Activated T-cell treated with anti-CD3 and anti-CD28 coated beads, Interleukin-2, amount 50 U/mL, for 72 hours (primary cell): ENCODE measurements at places on chromosomes 2 and 18. TPM values are rescaled to one million over a fixed set of nuclear protein-coding genes. Genes with fewer than 3 reads are reported as not detected.

DNA sequence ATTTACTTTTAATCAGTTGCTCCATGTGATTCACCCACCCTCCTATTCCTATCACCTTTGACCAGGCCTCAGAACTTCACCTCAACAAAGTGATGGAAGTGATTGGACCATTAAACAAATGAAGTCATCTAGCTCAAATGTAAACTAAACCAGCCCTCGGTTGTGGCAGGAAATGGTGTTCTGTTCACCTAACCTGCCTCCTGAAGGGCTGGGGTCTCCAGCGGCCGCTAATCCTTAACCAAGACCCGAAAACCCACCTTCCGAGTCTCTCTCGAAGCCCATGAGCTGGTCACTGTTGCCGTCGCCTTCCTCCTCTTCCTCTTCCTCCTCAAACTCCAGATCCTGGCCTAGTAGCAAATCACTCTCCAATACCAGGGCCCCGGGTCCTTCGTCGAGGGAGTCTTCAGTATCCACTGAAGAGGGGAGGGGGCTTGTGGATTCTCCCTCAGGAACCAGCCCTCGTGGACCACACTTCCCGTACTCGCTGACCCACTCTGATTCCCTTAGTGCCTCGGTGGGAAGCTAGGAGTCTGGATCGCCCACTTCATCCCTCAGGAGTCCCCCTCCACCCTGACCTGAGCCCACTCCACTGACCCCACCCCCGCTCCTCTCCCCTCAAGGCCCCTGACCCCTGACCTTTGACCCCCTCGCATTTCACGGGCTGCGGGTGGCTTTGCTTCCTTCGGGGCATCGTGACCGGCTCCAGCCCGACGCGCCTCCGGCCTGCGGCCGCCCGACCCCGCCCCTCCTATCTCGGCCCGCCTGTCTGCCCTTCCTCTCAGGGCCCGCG, 503 bp downstream of the ZNF513 start:
- peak; percentile 72 for DNase-seq

DNA sequence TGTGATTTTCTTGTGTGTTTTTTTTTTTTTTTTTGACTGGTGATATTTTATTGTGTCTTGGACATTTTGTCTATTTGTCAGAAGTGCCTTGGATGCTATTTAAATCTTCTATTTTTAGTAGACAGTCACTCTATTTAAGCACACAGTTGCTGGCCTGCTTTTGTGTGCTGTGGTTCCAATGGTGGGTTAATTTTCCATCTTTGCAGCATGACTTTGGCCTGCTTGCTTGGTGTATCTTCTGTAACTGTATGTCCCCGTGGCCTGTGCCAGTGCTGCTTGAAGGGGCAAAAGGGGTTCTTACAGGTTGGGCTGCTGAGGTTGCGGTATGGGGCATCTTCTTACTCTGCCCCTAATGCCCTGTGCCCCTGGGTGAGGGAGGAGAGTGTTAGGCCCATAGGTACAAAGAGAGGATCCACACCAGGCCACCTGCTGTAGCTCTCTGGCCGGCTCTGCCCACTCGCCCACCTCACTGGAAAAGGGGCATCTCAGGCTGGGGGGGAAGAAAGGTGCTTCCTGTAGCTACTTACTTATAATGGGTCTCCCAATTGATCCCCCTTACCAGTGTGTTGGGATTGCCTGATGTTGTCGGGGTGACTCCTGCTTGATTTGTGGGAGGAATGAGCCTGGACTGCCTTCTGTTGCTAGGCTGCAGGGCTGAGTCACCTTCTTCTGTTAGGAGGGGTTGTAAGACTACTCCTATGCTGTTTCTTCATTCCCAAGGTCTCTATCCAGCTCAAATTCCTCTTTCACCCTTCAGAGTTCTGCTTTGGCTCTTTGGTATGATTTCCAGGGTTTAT, 490.0 kb upstream of the HS6ST1 start:
- no peak for DNase-seq

- DNase-seq = no peak
These were observed 138.3 kb upstream of the TACR1 start for GRCh38 chr2:75337619-75338018.

GRCh38 chr2:218898109-218898878, 17.6 kb downstream of the WNT10A start:
- DNase-seq = peak; percentile 85

GRCh38 chr2:204824751-204825453, 279.6 kb downstream of the PARD3B start:
- no peak for DNase-seq

- peak; percentile 89 for DNase-seq
These were observed 2.9 kb upstream of the CRYBA2 start for GRCh38 chr2:218995972-218996711.

GRCh38 chr18:62802523-62802922, 87.2 kb downstream of the PHLPP1 start:
- DNase-seq = no peak

GRCh38 chr2:139918982-139919381, 1138.8 kb upstream of the NXPH2 start:
- DNase-seq = no peak

Gene TUBA3D
- not detected for total RNA-seq

Gene UGT1A10
- total RNA-seq = not detected
